ENCODE measurements at places on chromosomes 12 and 14. TPM values are rescaled to one million over a fixed set of nuclear protein-coding genes. Genes with fewer than 3 reads are reported as not detected.

- H3K27ac ChIP-seq = peak overlapping the region; percentile 100
- H3K4me1 ChIP-seq = peaks cover 96% of the 10 kb centered on the region
- peaks cover 66% of the 10 kb centered on the region for H3K36me3 ChIP-seq
- peak; percentile 64 for DNase-seq
- H3K27me3 ChIP-seq = no peaks in the 10 kb centered on the region
- no peak overlapping the region for H3K4me3 ChIP-seq
These were observed 308.1 kb downstream of the RPAP3 start for GRCh38 chr12:47397664-47398281.

GRCh38 chr14:86961106-86961716 lies 1031.8 kb downstream of the GALC start:
- DNase-seq = peak; percentile 4
- H3K27ac ChIP-seq = no peak overlapping the region
- H3K36me3 ChIP-seq = no peaks in the 10 kb centered on the region
- H3K4me3 ChIP-seq = no peak overlapping the region
- H3K27me3 ChIP-seq = no peaks in the 10 kb centered on the region

- no peaks in the 10 kb centered on the region for H3K36me3 ChIP-seq
- H3K27ac ChIP-seq = peak overlapping the region; percentile 75
- no peaks in the 10 kb centered on the region for H3K27me3 ChIP-seq
- H3K4me1 ChIP-seq = peaks cover 35% of the 10 kb centered on the region
- peak overlapping the region; percentile 40 for H3K4me3 ChIP-seq
These were observed 85.1 kb downstream of the DIP2B start for GRCh38 chr12:50589650-50590435.

DNA sequence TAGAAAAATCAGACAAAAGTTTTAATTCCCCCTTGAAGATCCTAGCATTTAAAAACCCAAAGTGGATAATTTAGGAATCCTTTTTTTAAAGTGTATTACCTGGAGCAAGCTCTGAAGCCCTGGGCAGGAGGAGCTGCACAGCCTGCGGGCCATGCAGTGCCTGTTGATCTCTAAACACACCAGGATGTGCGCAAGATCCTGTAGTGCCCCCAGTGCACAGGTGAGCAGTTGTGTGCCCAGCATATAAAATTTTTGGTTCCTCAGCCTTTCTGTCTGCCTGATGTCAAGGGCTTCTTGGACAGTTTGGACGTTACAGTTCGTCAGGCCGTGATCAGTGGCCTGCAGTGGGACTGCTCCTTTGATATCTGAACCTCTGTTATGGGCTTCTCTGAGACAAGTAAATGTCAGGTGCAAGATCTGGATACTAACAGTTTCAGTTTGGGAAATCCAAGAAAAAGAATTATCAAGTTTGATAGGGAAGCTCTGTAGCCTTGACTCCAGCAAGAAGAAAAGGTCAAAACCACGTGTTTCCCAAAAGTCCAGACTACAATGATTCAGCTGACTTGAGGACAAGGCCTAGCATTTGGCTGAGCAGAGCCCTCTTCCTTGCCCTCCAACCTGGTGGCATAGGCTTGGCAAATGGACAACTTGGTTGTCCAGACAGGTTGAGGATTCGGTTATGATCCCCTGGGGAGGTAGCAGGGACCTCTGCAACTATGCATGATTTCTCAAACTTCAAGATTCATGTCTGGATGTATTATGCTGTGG lies 1.0 kb downstream of the ATXN7L3B start:
- peaks cover 53% of the 10 kb centered on the region for H3K36me3 ChIP-seq
- peak; percentile 54 for DNase-seq
- peak overlapping the region; percentile 97 for H3K4me3 ChIP-seq
- no peaks in the 10 kb centered on the region for H3K27me3 ChIP-seq
- H3K27ac ChIP-seq = peak overlapping the region; percentile 97

- no peak for DNase-seq
- no peak overlapping the region for H3K27ac ChIP-seq
These were observed 44.4 kb upstream of the KCNK13 start for GRCh38 chr14:90017371-90017770.

DNA sequence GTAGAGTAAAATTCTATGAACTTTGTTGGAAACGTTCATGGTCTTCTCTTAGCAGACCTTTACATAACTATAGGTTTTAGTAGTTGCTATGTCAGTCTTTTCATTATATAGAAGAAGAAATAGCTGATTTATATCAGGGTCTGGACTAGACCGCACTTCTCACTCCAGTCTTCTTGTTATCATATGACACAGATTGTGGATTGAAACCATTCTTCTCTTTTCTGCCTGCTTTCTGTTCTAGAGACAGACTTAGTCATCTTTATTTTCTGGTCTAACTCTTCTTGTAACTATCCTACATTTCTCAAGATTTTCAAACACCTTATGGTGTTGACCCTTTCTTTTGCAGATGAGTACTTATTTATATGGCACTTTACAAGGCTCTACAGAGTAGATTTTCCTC lies 55.7 kb downstream of the PCNX1 start:
- H3K4me3 ChIP-seq = no peak overlapping the region
- no peaks in the 10 kb centered on the region for H3K27me3 ChIP-seq
- DNase-seq = no peak
- peaks cover 19% of the 10 kb centered on the region for H3K36me3 ChIP-seq
- H3K4me1 ChIP-seq = peaks cover 40% of the 10 kb centered on the region

- H3K36me3 ChIP-seq = peaks cover 28% of the 10 kb centered on the region
- no peak for DNase-seq
- H3K4me1 ChIP-seq = no peaks in the 10 kb centered on the region
These were observed 123.1 kb downstream of the DERA start for GRCh38 chr12:16034136-16034817.

GRCh38 chr14:105496831-105497591 lies 6.0 kb downstream of the TEDC1 start:
- no peak overlapping the region for H3K4me3 ChIP-seq
- H3K4me1 ChIP-seq = peaks cover 1% of the 10 kb centered on the region
- H3K27ac ChIP-seq = no peak overlapping the region
- DNase-seq = no peak
- H3K36me3 ChIP-seq = peaks cover 3% of the 10 kb centered on the region

- no peaks in the 10 kb centered on the region for H3K36me3 ChIP-seq
- no peaks in the 10 kb centered on the region for H3K4me1 ChIP-seq
- H3K4me3 ChIP-seq = no peak overlapping the region
- H3K27me3 ChIP-seq = no peaks in the 10 kb centered on the region
These were observed 46.6 kb downstream of the CNTN1 start for GRCh38 chr12:40738856-40739255.

GRCh38 chr12:26961803-26962202 lies 23.5 kb downstream of the FGFR1OP2 start:
- peaks cover 27% of the 10 kb centered on the region for H3K36me3 ChIP-seq
- no peaks in the 10 kb centered on the region for H3K27me3 ChIP-seq
- H3K4me3 ChIP-seq = no peak overlapping the region
- no peaks in the 10 kb centered on the region for H3K4me1 ChIP-seq

- H3K4me3 ChIP-seq = no peak overlapping the region
- no peak for DNase-seq
- H3K36me3 ChIP-seq = no peaks in the 10 kb centered on the region
- peaks cover 13% of the 10 kb centered on the region for H3K27me3 ChIP-seq
- H3K27ac ChIP-seq = no peak overlapping the region
- no peaks in the 10 kb centered on the region for H3K4me1 ChIP-seq
These were observed 60.6 kb upstream of the ANO4 start for GRCh38 chr12:100733817-100734593.

DNA sequence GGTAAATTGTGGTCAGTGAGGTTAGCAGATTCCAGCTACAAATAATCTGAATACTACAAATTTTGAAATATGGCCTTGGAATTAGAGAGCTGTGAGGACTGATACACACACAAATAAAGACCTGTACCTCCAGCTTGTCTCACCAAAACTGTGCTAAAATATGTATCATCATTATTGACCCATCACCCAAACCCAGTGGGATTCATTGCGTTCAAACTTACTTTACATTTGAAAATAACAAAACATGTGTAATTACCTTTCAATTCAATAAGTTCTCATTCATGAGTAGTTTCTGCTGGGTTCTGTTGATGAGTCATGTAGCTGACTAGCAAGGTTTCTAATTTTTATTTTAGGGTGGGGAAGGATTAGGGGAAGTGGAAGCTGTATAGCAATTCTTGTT lies 170.9 kb downstream of the MSRB3 start:
- peaks cover 5% of the 10 kb centered on the region for H3K27me3 ChIP-seq
- no peak overlapping the region for H3K4me3 ChIP-seq
- H3K27ac ChIP-seq = no peak overlapping the region
- no peaks in the 10 kb centered on the region for H3K4me1 ChIP-seq

DNA sequence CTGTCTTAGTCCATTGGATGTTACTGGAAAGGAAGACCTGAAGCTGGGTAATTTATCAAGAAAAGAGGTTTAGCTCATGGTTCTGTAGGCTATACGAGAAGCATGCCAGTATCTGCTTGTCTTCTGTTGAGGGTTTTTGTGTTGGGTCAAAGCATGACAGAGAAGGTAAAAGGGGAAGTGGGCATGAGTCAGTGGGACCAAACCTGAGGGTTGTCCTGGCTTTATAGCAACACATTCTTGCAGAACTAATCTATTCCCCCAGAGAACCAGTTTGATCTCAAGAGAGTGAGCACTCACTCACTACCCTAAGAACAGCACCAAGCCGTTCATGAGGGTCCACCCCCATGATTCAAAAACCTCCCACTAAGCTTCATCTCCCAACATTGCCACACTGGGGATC lies 19.0 kb upstream of the KRAS start:
- DNase-seq = no peak
- H3K4me3 ChIP-seq = no peak overlapping the region
- H3K4me1 ChIP-seq = no peaks in the 10 kb centered on the region
- no peak overlapping the region for H3K27ac ChIP-seq

GRCh38 chr14:43361751-43362150 lies 1145.3 kb downstream of the FSCB start:
- H3K36me3 ChIP-seq = no peaks in the 10 kb centered on the region
- H3K4me1 ChIP-seq = no peaks in the 10 kb centered on the region
- H3K27ac ChIP-seq = no peak overlapping the region

- peaks cover 11% of the 10 kb centered on the region for H3K27me3 ChIP-seq
- H3K4me3 ChIP-seq = no peak overlapping the region
- no peaks in the 10 kb centered on the region for H3K36me3 ChIP-seq
- no peak for DNase-seq
- H3K4me1 ChIP-seq = no peaks in the 10 kb centered on the region
These were observed 140.4 kb downstream of the EFCAB11 start for GRCh38 chr14:89814126-89814525.

GRCh38 chr12:30529489-30530269 lies 166.0 kb downstream of the IPO8 start:
- no peaks in the 10 kb centered on the region for H3K4me1 ChIP-seq
- H3K27ac ChIP-seq = no peak overlapping the region
- H3K36me3 ChIP-seq = no peaks in the 10 kb centered on the region
- no peak overlapping the region for H3K4me3 ChIP-seq
- no peak for DNase-seq
- peaks cover 2% of the 10 kb centered on the region for H3K27me3 ChIP-seq

- no peak overlapping the region for H3K27ac ChIP-seq
- no peaks in the 10 kb centered on the region for H3K4me1 ChIP-seq
- no peaks in the 10 kb centered on the region for H3K36me3 ChIP-seq
- no peak overlapping the region for H3K4me3 ChIP-seq
These were observed 621.6 kb downstream of the CCER1 start for GRCh38 chr12:90333424-90333823.

DNA sequence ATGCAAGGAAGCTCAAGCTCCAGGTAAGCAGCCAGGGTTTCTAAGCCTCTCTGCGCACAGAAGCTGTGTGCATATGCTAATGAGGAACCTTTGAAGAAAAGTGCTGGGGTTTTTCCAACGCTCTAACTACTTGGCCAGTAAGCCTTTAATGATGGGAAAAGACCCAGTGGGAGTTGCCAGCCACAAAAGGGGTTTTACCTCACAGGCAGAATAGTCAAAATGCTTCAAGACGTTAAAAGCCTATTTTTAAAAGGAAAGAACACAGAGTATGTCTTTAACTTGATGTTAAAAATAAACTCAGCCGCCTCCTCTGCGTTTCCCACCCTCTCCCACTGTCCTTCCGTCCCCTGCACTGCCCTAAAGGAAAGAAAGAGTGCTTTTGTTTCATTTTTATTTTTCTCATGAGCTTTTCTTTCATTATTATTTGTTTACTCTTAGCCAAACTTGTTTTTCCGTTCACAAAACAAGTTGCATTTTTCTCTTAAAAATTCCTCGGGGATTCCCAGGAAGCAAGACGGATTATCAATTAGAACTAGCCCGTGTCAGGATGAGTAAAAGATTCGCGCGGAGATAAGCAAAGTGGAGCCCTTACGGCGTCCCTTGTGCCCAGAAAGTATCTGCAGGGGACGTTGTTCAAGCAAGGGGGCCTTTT lies 209.8 kb upstream of the NUDT4 start:
- H3K4me1 ChIP-seq = peaks cover 12% of the 10 kb centered on the region
- peaks cover 4% of the 10 kb centered on the region for H3K27me3 ChIP-seq
- H3K4me3 ChIP-seq = peak overlapping the region; percentile 61
- H3K36me3 ChIP-seq = no peaks in the 10 kb centered on the region
- H3K27ac ChIP-seq = peak overlapping the region; percentile 62

DNA sequence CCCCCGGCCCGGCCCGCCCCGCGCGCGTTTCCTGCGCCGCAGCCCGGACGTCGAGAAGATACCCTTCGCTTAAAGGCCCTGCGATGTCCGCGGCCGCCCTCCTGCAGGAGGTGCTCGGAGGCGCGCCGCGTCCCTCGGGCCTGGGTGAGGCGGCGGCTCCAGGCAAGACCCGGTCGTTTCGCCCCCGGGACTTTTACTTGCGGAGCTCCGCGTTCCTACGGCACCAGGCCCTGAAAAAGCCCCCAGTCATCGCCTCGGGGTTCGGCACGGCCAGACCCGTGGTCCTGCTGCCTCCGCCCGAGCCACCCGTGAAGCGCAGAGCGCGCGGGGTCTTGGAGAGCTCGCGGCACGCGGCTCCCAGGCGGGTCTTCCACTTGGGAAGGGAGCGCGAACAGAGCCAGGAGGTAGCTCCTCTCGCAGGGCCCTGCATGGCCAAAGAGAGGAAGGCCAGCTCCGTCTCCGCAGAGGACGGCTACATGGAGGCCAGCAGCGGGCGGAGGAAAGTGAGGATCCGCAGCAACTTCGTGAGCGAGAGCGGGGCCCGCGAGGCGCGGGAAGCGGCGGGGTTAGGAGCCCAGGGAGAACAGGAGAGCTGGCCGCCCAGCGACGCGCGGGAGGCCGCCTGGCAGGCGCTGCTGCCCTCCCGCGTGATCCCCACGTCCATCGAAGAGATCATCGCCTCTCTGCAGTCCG lies 26.9 kb downstream of the TTC6 start:
- DNase-seq = no peak
- no peak overlapping the region for H3K4me3 ChIP-seq
- H3K27me3 ChIP-seq = peaks cover 26% of the 10 kb centered on the region
- H3K27ac ChIP-seq = no peak overlapping the region

- H3K4me1 ChIP-seq = peaks cover 43% of the 10 kb centered on the region
- no peaks in the 10 kb centered on the region for H3K27me3 ChIP-seq
- no peaks in the 10 kb centered on the region for H3K36me3 ChIP-seq
- peak overlapping the region; percentile 19 for H3K27ac ChIP-seq
- no peak for DNase-seq
- peak overlapping the region; percentile 33 for H3K4me3 ChIP-seq
These were observed 17.2 kb downstream of the FBRSL1 start for GRCh38 chr12:132507161-132507538.

Gene PIWIL1
- total RNA-seq = not detected

Gene KRT71
- total RNA-seq = not detected

Gene CLEC14A
- total RNA-seq = not detected

Gene SPX
- 0.16 TPM for total RNA-seq

Gene AMN
- total RNA-seq = 0.23 TPM

Gene EFS
- total RNA-seq = not detected

Gene SOAT2
- total RNA-seq = 0.57 TPM

Gene DCAF4
- 16.0 TPM for total RNA-seq

Gene CHMP4A
- 48.8 TPM for total RNA-seq

Gene CPNE6
- not detected for total RNA-seq

Gene SLC38A6
- total RNA-seq = 4.5 TPM
